ENCODE measurements at places on chromosomes 12 and 14.

DNA sequence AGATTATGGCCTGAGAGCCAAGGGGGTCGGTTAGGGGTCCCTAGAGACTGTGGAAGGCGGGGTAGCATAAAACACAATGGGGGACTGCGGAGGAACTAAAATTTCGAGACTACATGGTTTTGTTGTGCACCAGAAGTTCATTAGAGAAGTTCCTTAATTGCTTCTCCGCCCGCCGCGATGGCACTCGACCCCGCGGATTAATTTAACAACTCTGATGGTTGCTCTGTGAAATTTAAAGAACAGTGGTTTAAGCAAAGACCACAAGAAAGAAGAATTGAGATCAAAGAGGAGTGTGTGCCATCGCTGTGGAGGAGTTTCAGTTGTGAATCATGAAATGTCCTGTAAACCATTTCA lies 1.4 kb upstream of the CCDC88C start:
- H3K4me1 ChIP-seq = peaks cover 26% of the 10 kb centered on the region
- peak; percentile 54 for DNase-seq
- H3K4me3 ChIP-seq = peak overlapping the region; percentile 71
- no peaks in the 10 kb centered on the region for H3K27me3 ChIP-seq

GRCh38 chr14:99377951-99378350 lies 102.7 kb downstream of the SETD3 start:
- no peak overlapping the region for H3K4me3 ChIP-seq
- H3K27ac ChIP-seq = no peak overlapping the region
- no peaks in the 10 kb centered on the region for H3K4me1 ChIP-seq
- peaks cover 10% of the 10 kb centered on the region for H3K27me3 ChIP-seq
- no peak for DNase-seq

DNA sequence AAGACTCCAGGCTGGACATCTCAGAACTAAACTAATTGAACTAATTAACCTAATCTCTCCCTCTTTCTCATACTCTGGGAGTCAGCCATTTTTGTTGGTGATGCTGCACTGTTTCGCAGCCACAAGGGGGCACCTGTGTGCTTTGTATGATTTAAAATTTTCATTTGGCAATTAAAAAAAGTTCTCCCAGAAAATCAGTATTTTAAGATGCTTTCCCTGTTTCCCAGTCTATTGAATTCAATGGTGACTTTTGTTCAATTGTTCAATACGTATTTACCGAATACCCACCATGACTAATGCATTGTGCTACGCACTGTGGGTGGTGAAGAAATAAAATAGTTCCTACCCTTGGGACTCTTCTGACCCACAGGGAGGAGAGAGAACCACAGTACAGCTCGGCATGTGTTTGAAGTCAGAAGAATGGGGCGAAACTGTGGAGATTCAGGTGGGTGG lies 63.7 kb downstream of the ZNF664 start:
- H3K4me3 ChIP-seq = no peak overlapping the region
- peak; percentile 13 for DNase-seq
- no peak overlapping the region for H3K27ac ChIP-seq
- no peaks in the 10 kb centered on the region for H3K4me1 ChIP-seq

- H3K27me3 ChIP-seq = peaks cover 7% of the 10 kb centered on the region
- H3K36me3 ChIP-seq = no peaks in the 10 kb centered on the region
- H3K4me1 ChIP-seq = peaks cover 16% of the 10 kb centered on the region
- H3K27ac ChIP-seq = peak within 1 kb of the TSS; percentile 19
- peak within 1 kb of the TSS; percentile 70 for H3K4me3 ChIP-seq
- DNase-seq = peak; percentile 27
Measured at GRCh38 chr12:12349711-12350665, at the start of gene MANSC1. MANSC1 (minus strand) TSS chr12:12350242; CDS start chr12:12343314, 6,928 bp downstream.

- peaks cover 6% of the 10 kb centered on the region for H3K4me1 ChIP-seq
- H3K27ac ChIP-seq = no peak overlapping the region
- no peaks in the 10 kb centered on the region for H3K36me3 ChIP-seq
- DNase-seq = no peak
- no peaks in the 10 kb centered on the region for H3K27me3 ChIP-seq
Measured at GRCh38 chr14:31864937-31865855, 211.9 kb upstream of the ARHGAP5 start.

GRCh38 chr12:9760699-9761418 lies at the start of gene CD69:
CD69 (minus strand) TSS chr12:9760901; CDS start chr12:9760820, 81 bp downstream.
- no peaks in the 10 kb centered on the region for H3K27me3 ChIP-seq
- H3K4me1 ChIP-seq = peaks cover 50% of the 10 kb centered on the region
- peaks cover 42% of the 10 kb centered on the region for H3K36me3 ChIP-seq
- peak; percentile 84 for DNase-seq
- peak within 1 kb of the TSS; percentile 97 for H3K4me3 ChIP-seq

DNA sequence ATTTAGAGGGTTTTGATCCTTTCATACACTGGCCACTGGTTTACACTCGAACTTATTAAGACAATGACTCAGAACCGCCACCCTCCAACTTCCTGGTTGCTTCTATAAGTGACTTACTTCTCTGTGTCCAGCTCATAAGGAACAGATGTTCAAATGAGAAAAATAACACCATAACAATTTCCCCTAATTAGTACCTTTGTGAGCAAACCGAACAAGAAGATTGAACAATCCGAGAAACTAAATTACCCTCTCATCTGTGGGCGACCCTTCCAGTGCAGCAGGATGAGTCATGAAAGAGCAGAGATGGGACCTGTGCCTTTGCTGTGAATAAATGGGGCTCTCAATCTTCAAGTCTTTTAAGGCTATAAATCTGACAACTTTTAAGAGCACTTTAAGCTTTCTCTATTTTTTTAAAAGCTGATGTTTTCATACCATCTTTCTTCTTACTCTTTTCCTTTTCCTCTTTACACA lies 146.8 kb upstream of the RASSF8 start:
- no peak overlapping the region for H3K27ac ChIP-seq
- no peak overlapping the region for H3K4me3 ChIP-seq
- no peaks in the 10 kb centered on the region for H3K36me3 ChIP-seq
- peaks cover 18% of the 10 kb centered on the region for H3K4me1 ChIP-seq
- H3K27me3 ChIP-seq = peaks cover 4% of the 10 kb centered on the region

GRCh38 chr14:71597955-71598660 lies 334.1 kb upstream of the RGS6 start:
- peaks cover 57% of the 10 kb centered on the region for H3K36me3 ChIP-seq
- H3K27ac ChIP-seq = peak overlapping the region; percentile 71
- peak; percentile 49 for DNase-seq
- H3K4me3 ChIP-seq = peak overlapping the region; percentile 60
- no peaks in the 10 kb centered on the region for H3K27me3 ChIP-seq
- H3K4me1 ChIP-seq = peaks cover 57% of the 10 kb centered on the region

DNA sequence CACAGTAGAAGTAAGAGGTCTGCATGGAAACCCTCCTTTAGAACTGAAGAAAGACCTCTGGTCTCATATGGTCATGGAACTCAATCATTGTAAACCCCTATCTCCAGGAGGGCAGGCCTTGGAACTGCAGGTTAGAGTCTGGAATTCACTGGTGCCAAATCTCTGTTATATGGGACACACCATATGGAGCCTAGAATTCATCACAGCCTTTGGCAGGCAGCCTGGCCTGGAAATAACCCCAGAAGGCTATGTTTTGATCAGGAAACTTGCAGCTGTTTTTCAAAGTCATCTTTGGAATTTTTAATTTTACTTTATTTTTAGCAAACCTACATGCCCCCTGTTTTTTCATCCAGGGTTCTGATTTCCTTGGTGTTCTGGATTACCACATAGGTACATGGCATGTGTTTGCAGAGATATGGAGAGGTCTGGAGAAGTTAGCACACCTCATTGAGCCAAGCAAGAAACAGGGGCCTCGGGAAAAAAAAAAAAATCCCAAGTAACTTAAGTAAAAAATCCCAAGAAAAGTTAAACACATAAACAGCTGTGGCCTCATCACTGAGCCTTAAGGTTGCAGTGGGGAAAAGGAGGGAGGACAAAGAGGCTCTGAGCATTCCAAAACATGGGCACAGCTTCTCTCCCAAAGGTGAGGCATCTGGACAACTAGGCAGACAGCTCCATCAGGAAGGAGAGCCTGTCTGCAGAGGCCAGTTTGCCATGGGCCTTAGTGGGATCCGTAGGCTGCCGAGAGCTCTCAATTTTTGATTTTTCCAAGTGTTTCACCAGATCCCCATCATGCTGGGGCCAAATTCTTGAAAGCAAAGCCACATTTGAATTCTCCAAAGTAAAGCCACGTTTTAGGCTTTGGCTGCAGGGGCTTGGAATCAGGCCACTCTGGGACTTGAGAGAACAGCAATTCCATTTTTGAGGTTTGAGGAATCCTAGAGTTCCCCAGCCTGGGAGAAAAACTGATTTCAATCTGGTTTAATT lies 339.6 kb upstream of the TBX3 start:
- no peak overlapping the region for H3K4me3 ChIP-seq
- no peak overlapping the region for H3K27ac ChIP-seq
- no peak for DNase-seq
- no peaks in the 10 kb centered on the region for H3K4me1 ChIP-seq
- no peaks in the 10 kb centered on the region for H3K27me3 ChIP-seq

DNA sequence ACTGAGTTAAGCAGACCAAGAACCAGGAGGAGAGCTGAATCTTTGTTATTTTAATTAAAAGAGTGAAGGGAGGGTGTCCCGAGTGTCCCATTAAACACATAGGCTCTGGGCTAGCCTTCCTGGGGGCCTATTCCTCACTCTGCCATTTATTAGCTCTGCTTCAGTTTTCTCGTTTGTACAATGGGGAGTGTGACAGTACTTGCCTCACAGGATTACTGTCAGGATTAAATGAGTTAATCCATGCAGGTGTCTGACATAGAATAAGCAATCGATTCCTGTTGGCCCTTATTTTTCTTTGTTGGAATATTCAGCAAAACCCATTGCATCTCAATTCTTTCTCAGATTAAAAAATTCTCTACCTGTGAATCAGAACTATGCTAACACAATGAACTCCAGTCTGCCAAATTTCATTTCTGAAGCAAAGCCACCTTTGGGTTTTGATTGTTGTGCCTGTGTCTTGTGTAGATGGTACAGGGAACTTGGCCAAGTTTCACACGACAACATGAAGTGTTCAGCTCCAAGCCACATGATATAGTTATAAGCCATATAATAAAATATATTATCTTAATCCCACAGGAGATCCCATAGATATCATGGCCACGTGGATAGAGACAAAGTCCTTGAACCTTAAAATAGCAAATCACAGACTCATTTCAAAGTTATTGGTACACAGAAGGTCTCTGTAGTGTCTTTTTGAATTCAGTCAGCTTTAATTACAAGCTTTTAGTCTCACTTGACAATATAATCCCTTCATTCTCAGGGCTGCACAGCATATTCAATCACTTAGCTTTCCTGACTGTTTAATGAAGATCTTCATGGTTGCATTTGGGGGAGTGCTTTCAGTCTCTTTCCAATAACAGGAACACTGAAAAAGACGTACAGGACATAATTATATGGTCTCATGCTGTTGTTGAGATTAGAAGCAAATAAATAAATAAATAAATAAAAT lies 34.4 kb upstream of the CRY1 start:
- H3K27ac ChIP-seq = no peak overlapping the region
- no peak overlapping the region for H3K4me3 ChIP-seq
- H3K27me3 ChIP-seq = peaks cover 19% of the 10 kb centered on the region
- H3K36me3 ChIP-seq = no peaks in the 10 kb centered on the region
- DNase-seq = no peak
- H3K4me1 ChIP-seq = no peaks in the 10 kb centered on the region

DNA sequence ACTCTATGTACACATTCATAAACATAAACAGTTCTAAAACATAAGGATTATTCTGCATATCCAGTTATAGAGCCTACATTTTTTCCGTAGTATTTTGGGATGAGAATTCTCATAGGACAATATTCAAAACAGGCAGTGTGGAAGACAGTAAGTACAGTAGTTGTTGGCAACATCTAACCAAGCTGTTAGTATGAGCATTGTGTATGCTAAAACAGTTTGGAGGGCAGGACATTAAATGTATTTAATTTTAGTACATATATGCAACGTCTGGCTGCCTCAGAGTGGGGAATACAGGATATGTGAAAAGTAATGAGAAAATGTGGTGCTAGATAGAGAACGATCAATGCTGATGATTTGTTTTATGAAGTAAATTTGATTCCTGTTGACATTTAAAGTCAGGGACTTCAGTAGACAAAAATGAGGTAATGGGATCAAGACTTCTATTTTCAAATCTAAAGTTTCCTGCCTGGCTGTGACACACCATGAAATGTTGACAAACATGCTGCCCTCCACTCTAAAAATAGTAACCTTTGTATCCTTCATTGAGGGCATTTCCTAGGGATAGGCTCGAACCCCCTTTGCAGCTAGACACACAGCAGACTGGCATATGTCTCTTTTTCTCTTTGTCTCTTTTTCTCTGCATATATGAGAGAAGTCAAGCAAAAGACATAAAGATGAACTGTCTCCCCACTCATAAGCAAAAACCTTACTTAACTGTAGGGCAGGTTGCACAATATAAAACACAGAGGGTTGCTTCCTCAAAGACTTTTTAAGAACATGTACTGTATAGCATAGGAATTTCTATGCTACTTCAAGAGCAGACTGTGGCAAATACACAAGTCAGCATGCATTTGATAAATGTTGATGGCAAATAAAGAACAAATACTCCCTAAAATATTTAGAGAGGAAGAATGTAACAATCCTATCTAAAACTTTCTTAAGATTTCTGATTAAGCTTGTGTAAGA lies 75.5 kb upstream of the GTF2A1 start:
- H3K4me3 ChIP-seq = no peak overlapping the region
- no peaks in the 10 kb centered on the region for H3K36me3 ChIP-seq
- H3K4me1 ChIP-seq = no peaks in the 10 kb centered on the region

DNA sequence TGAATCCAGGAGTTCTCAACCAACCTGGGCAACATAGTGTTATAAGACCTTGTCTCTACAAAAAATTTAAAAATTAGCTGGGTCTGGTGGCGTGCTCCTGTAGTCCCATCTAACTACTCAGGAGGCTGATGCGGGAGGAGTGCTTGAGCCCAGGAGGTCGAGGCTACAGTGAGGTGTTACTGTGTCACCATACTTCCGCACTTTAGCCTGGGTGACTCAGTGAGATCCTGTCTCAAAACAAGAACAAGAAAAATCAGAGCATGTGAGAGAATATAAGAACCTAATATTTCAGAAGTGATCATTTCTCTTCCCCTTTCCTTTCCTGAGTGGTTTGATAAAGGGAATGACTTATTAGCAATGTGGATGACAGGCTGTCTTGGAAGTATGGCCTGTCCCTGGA lies 9.5 kb downstream of the TRAF3 start:
- peaks cover 43% of the 10 kb centered on the region for H3K4me1 ChIP-seq
- H3K27ac ChIP-seq = peak overlapping the region; percentile 22
- no peak overlapping the region for H3K4me3 ChIP-seq
- H3K27me3 ChIP-seq = no peaks in the 10 kb centered on the region

GRCh38 chr12:109892748-109893147 lies 7.3 kb upstream of the TCHP start:
- H3K27ac ChIP-seq = no peak overlapping the region
- H3K4me1 ChIP-seq = peaks cover 41% of the 10 kb centered on the region
- DNase-seq = no peak
- peak overlapping the region; percentile 13 for H3K4me3 ChIP-seq
- H3K36me3 ChIP-seq = peaks cover 2% of the 10 kb centered on the region
- peaks cover 3% of the 10 kb centered on the region for H3K27me3 ChIP-seq

GRCh38 chr14:91380610-91381371 lies 36.8 kb downstream of the CCDC88C start:
- no peak for DNase-seq
- H3K36me3 ChIP-seq = peaks cover 40% of the 10 kb centered on the region
- no peak overlapping the region for H3K4me3 ChIP-seq
- peaks cover 82% of the 10 kb centered on the region for H3K4me1 ChIP-seq

All from T-helper 2 cell treated with Interferon-gamma antibody and Interleukin-4, amounts not matched to agents 5 μg/mL and 100 μg/mL, for 36 hours (primary cell).